ENCODE measurements at places on chromosomes 7 and 10.

DNA sequence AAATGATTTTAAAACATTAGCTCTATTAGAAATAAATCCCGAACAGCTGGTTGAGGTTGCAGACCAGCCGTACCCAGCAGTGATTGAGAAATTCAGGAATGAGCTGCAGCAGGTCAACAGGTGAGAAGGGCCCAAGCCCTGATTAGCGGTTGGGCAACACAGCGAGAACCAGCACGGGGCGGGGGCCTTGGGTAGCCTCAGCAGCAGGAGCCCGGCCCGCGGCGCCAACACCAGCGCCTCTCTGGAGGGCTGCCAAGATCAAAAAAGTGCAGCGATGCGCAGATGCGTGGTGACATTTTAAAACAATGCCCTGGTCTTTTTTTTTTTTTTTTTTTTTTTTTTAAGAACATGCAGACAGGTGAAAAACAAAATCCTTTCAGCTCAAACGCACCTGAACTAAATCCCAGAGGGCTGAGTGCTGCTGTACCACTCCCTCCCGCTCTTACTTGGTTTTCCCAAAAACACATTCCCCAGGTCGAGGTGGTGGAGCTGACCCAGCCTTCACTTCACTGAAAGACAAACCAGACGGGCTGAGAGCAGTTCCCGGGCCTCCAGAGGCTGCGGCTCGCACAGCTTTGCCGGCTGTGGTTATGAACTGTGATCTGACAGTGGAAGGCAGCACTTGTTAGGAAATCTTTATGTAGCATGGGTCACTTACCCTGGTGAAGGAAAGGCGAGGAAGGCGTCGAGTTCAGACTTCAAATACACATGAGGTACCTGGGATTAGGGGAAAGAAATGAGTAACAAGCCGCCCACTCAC lies 579.4 kb downstream of the SDK1 start:
- DNase-seq, result no peak

- DNase-seq, result no peak
Observed at GRCh38 chr7:81430150-81430549, 339.7 kb downstream of the HGF start.

DNA sequence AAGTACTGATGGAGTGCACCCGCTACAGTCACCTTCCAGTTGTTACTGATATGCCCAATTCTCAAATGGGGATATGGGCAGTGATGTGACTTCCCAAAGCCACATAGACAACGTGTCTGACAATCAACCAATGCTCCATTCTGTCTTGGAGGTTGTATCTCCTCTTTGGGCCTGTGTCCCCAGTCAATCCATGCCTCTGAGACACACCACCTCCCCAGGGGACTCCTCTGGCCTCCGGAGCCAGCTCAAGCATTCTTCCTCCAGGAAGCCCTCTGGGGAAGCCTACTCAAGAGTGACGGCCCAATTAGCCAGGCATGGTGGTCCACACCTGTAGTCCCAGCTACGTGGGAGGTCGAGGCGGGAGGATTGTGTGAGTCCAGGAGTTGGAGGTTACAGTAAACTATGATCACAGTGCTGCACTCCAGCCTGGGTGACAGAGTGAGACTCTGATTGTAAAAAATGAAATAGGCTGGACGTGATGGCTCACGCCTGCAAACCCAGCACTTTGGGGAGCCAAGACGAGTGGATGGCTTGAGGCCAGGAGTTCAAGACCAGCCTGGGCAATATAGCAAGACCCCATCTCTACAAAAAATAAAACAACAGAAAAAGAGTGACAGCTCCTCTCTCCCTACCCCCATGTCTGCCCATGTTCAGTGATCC lies 99.5 kb upstream of the TNRC18 start:
- DNase-seq, result no peak

DNA sequence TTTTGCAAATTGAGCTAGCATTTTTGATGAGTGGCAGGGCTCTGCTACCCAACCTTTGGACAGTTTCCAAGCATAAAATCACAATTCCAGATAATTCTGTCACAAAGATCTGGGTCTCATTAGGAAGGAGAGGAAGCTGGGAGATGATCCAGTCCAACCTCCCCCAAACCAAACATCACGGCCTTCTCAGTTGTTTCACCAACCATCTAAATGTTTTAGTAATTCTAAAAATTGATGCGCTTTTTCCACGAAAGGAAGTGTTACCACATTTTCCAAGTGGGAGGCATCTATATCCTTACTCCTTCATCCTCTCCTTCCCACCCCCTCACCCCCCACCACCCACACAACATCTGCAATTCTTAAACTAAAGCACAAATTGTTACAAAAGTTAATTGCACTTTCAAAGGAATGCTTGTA lies 108.3 kb downstream of the EGFR start:
- no peak for DNase-seq

- no peak for DNase-seq
Observed at GRCh38 chr7:23232966-23233365, 13.6 kb upstream of the GPNMB start.

GRCh38 chr7:92699560-92699959 lies 109.4 kb upstream of the FAM133B start:
- no peak for DNase-seq

- DNase-seq, result no peak
Observed at GRCh38 chr10:92153-92552, 43.1 kb upstream of the TUBB8 start.

DNA sequence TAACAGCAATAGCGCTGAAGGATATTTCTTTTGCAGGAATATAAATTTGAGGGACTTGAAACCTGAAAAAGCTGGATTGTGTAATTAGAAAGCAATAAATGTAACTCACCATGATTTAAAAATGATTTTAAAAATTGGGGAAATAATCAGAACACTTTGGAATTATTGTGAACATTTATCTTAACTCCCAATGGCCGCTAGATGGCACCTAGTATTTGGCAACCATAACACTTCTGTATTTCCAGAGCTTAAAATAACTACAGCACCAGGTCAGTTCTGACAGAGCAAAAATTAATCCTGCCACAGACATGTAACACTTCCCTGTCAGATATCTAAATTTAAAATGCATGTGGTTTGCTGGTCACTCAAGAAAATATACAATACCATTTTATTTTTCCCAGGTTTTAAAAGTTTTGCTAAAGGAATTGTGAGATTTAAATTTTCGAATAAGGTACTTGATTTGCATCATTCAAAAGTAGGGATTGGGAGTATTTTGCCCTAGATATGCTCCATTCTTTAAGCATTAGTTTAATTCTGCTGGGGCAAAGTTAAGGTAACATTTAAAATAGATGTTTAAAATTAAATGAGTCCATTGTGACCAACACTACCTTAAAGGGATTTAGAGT lies 144.5 kb downstream of the PPP1R3A start:
- DNase-seq, result no peak

DNA sequence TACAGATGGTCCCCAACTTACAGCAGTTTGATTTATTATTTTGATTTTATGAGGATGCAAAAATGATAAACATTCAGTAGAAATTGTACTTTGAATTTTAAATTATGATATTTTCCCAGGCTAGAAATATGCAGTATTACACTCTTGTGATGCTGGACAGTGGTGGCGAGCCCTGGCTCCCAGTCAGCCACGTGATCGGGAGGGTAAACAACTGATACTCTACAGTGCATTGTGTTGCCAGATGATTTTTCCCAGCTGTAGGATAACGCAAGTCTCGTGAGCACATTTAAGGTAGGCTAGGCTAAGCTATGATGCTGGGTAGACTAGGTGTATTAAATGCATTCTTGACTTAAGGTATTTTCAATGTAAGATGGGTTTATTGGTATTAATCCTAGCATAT lies 865.2 kb downstream of the SORCS3 start:
- DNase-seq, result no peak

- DNase-seq, result no peak
Observed at GRCh38 chr7:41975849-41976248, 261.2 kb downstream of the GLI3 start.

DNA sequence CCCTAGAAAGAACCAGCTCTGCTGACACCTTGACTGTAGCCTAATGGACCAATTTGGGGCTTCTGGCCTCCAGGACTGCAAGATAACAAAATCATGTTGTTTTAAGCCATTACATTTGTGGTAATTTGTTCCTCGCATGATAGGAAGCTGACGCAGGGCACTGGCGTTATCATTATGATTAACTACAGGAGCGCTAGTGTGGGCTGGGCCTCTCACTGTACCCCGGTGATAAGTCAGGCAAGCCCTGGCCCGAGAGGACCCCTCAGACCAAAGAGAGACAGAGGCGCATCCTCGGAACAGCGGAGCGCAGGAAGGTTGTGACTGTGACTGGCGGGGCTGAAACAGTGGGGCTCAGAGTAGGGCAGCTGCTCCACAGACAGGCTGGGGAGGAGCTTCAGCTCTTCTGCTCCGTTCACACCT lies 150.3 kb upstream of the CHST15 start:
- no peak for DNase-seq

GRCh38 chr7:4849390-4849789 lies 12.4 kb downstream of the PAPOLB start:
- DNase-seq, result no peak

DNA sequence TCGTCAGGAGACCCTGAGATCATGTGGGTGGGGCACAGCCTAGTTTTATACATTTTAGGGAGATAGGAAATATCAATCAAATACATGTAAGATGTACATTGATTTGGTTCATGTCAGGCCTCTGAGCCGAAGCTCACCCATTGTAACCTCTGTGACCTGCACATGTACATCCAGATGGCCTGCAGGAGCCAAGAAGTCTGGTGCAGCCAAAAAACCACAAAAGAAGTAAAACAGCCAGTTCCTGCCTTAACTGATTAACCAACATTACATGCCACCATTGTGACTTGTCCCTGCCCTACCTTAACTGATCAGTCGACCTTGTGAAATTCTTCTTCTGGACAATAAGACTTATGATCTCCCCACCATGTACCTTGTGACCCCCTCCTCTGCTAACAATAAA lies 16.0 kb upstream of the LRRC61 start:
- no peak for DNase-seq

DNA sequence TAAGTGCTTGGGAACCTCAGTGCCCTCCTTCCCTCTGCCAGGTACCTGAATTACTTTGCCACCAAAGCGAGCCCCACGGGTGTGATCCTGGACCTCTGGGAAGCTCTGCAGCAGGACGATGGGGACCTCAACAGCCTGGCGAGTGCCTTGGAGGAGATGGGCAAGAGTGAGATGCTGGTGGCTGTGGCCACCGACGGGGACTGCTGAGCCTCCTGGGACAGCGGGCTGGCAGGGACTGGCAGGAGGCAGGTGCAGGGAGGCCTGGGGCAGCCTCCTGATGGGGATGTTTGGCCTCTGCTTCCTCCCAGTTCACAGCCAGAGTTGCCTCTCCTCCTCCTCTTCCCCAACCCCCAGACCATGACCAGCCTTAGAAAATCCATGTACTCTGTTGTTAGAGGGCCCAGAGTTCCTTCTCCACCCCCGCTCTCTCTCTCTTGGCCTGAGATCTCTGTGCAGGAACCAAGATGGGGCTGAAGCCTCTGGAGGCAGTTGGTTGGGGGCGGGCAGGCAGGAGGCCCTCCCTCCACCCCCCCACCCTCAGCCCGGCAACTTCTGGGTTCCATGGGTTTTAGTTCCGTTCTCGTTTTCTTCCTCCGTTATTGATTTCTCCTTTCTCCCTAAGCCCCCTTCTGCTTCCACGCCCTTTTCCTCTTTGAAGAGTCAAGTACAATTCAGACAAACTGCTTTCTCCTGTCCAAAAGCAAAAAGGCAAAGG lies 19.8 kb upstream of the SLC29A3 start:
- no peak for DNase-seq

DNA sequence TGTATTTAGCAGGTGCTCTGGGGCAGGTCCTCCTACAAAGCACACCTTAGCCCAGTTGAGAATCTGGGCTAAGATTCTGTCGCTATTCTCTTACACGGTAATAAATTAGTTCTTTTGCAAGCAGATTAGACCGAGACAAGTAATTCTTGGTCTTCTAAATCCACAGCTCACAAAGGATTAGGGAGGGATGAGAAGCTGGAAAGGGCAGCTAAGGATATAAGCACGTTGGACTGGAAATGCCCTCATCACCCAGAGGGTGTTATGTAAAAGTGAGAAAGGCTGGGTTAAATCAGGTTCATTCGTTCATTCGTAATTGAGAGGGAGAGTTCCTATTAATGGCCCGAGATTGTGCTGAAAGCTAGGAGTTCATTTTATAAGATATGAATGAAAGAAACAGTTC lies 41.8 kb downstream of the PFKFB3 start:
- DNase-seq, result no peak

DNA sequence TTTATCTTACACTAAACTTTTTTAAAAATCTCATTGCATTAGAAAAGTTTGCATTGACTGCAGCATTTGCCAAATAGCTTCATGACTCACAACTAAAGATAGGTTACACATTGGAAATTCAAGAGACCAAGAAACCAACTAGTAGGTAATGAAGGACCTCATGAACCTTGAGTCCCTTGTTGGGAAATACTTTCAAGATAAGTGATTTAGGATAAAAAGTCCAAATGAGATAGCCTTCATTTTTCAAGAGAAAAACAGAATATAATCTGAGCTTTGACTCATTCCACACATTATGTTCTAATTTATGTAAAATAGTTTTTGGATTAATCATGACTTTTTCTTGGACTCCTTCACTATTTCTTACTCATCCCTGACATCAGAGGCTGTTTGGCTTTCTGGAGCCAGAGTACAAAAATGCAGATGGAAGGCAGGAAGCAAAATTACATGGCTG lies 13.1 kb upstream of the LIPF start:
- DNase-seq, result no peak

DNA sequence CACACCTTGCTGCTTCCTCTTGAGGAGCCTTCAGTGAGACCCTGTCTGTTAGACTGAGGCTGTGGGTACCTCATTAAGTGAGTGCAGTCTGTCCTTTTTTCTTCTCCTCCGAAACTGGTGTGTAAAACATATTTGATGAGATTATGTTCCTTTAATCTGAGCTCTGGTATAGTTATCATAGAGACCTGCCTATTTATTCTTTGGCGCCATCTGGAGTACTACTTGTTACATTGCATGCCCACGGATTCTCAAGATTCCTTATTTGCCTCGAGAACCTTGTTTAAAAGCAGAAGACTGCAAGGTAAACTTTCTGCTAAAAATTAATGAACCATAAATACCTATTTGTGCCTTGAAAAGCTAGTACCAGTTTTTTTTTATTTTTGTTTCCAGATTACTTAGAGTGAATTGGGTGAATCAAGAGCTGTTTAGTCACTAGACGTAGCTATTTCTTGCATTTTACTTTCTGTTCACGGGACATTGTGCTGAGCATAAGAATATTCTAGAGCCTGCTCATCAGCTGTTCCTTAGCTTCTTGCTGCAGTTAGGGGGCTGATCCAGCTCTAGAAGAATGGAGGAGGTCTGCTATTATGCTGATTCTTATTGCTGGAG lies 16.9 kb upstream of the STMP1 start:
- no peak for DNase-seq

GRCh38 chr10:372566-372965 lies 237.3 kb downstream of the ZMYND11 start:
- no peak for DNase-seq

Measured in activated naive CD8-positive, alpha-beta T cell treated with anti-CD3 and anti-CD28 coated beads, Interleukin-2, amount 50 U/mL, for 16 hours (primary cell).